ENCODE measurements at places on chromosomes 12 and 14.

DNA sequence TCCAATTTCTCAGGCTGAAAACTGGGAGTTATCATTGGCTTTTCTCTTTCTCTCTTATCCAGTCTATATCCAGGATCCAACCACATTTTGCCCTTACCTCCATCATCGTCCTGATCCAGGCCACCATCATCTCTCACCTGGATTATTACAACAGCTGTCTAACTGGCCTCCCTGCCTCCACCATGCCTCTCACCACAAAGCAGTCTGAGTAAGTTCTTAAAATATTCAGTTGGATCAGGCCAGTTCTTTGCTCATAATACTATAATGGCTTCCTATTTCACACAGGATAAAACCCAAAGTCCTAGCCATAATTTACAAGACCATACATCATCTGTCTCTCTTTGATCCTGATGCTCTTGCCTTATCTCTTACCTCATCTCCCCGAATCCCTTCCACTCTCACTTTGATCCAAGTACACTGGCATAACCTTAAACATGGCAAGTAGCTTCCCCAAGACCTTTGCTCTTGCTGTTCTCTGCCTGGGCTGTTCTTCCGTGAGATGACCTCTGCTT is 133.4 kb upstream of the RAP1B start:
- no peak for DNase-seq

DNA sequence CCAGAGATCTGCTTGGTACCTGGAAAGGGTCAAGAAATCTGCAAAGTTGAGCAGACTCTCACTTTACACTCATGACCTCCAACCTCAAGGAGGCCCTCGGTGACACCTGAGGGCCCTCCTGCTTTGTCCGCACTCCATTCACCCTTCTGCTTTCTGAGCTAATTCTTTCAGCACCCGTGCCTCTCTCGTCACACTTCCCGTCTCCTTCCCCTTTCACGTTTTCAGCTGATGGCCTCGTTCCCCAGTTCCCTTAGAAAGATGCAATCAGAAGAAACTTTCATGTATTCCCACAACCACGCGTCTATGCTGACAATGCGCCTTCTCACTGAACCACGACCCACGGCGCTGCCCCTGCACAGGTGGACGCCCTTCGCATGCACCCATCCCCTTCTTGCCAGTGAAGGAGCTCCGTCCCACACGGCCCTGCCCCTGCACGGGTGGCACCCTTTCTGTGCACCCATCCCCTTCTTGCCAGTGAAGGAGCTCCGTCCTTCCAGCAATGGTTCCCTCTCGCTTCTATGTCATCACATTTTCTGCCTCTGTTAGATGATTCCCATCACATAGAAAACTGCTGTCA is 340.1 kb upstream of the FKBP4 start:
- DNase-seq, result no peak

GRCh38 chr12:9134981-9135628 is 19.4 kb upstream of the A2M start:
- DNase-seq, result no peak

- no peak for DNase-seq
Measured at GRCh38 chr12:45469902-45470301, 254.0 kb downstream of the ANO6 start.

- DNase-seq, result no peak
Measured at GRCh38 chr12:12891080-12891880, at the start of gene GPRC5A. Gene GPRC5A, plus strand, starts transcription at chr12:12891562. Its CDS starts 16,688 bp downstream, at chr12:12908250.

GRCh38 chr12:50785406-50786001 is 21.6 kb downstream of the ATF1 start:
- no peak for DNase-seq

- no peak for DNase-seq
Measured at GRCh38 chr12:8628731-8629130, 16.1 kb upstream of the AICDA start.

- no peak for DNase-seq
Measured at GRCh38 chr14:30838351-30838750, 36.0 kb upstream of the COCH start.

- DNase-seq, result no peak
Measured at GRCh38 chr12:130124605-130125244, 37.5 kb upstream of the FZD10 start.

DNA sequence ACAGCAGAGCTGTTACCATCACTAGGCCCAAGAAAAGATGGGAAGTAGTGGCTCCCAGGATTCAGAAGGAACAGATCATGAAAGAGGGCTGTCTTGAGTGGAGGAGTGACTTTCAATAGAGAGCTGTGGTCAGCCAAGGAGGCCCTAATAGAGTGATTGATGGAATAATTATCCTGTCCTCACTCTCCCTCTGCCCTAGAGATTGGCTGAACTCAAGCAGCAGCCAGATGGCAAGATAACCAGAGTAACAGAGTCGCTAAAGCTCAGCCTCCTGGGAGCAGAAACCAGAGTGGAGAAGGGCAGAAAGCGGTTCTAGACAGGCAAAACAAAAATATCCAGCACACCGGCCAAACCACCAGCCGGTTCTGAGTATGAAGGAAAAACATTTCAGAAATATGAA is 23.1 kb downstream of the GMFB start:
- no peak for DNase-seq

DNA sequence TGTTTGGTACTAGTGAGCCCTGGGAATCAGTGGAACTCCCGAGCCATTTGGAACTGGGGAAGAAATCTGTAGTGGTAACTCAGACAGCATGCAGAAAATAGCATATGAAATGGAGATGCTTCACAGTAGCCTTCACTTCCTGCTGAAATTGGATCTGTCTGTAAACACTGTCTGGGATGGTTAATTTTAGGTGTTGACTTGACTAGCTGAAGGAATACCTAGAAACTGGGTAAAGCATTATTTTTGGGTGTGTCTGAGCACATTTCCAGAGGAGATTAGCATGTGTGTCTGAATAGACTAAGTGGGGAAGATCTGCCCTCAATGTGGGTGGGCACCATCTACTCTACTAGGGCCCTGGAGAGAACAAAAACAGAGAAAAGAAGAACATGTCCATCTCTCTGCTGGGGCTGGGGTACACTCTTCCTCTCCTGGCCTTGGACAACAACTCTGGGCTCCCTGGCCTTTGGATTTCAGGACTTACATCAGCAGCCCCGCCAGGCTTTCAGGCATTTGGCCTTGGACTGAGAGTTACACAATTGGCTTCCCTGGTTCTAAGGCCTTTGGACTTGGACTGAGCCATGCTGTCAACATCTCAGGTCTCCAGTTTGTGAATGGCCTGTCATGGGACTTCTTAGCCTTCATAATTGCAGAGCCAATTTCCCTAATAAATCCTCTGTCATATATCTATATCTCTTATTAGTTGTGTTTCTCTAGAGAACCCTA is 14.0 kb upstream of the CRADD start:
- DNase-seq, result no peak

DNA sequence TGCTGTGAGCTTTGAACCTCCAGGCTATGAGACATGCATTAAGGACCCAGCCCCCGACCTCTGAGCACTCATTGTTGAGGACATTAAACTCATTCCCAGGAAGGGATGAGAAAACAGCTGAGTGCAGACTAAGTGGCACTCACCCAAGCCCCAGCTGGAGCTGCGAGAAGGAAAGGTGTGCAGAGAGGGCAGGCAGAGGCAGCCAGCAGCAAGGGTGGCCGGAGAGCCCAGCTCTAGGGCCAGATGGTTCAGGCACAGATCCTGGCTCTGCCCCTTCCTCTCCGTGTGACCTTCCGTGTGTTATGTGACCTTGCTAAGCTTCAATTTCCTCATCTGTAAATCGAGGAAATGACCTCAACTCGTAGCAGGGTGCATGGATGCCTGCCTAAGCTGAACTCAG is 3.7 kb downstream of the TSPAN11 start:
- DNase-seq, result no peak

- no peak for DNase-seq
Measured at GRCh38 chr12:87217491-87217890, 811.7 kb downstream of the C12orf50 start.

- DNase-seq, result no peak
Measured at GRCh38 chr14:59251811-59252771, 63.6 kb downstream of the DAAM1 start.

GRCh38 chr12:105860561-105861207 is 278.1 kb downstream of the NUAK1 start:
- no peak for DNase-seq

GRCh38 chr12:3311491-3312103 is 179.4 kb upstream of the PRMT8 start:
- no peak for DNase-seq

DNA sequence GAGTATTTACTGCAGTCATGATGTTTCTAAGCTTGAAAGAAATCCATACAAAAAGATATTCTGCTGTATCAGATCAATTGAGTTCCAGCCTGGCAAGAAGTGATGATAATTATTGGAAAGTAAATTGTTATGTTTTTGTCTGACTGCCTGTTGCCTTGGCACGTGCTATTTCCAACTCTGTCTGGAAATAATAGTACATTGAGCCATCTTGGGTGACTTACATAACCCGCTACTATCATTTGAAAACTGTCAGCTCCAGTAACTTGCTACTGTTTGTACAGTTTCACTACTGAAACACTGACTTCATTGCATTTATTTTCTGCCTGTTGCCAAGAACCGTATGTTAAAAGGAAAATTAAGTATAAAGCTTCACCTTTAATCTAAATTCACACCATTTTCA is 318.6 kb downstream of the ITPR2 start:
- no peak for DNase-seq

DNA sequence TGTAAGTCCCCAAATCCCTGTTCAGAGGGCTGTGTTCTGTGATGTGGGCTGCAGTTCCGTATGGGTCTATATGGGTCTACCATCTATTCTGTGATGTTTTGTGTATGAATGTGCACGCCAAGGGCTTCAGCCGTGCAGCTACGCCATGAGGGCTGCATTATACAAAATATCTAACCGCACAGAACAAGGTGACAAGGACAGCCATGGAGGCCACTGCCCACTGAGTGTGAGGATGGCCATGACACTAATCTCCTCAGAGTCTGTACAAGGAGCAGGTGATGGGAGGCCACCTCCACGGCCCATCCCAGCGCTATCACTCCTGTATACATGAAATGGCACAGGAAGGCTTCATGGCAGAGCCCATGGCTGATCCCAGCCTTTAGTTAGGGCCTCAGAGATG is 102.0 kb downstream of the DICER1 start:
- DNase-seq, result no peak

- no peak for DNase-seq
Measured at GRCh38 chr14:64786296-64787149, 82.3 kb downstream of the PLEKHG3 start.

GRCh38 chr14:67683842-67684241 is 9.4 kb upstream of the VTI1B start:
- no peak for DNase-seq

DNA sequence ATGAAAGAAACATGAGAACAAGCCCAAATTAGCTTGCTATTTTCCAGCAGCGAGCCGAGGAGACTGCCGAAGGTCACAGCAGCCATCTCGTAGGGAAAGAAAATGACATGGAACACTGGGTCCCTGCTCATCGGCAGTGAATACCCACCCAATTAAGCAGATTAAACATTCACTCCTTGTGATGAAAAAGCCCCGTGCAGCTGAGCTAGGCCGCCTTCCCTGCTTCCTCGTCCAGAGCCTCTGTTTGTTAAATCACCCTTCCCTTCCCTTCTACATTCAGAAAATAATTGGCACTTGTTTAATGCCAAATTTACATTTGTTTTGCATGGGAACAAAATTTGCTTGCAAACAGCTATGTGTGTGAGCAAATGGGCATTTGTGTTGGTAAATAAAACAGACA is 342.5 kb downstream of the RMST start:
- no peak for DNase-seq

GRCh38 chr14:21263284-21264024 is 5.8 kb downstream of the HNRNPC start:
- DNase-seq, result no peak

- DNase-seq, result no peak
Measured at GRCh38 chr12:59084511-59085375, 164.4 kb upstream of the LRIG3 start.

- DNase-seq, result no peak
Measured at GRCh38 chr12:85713373-85713772, 122.8 kb downstream of the RASSF9 start.

DNA sequence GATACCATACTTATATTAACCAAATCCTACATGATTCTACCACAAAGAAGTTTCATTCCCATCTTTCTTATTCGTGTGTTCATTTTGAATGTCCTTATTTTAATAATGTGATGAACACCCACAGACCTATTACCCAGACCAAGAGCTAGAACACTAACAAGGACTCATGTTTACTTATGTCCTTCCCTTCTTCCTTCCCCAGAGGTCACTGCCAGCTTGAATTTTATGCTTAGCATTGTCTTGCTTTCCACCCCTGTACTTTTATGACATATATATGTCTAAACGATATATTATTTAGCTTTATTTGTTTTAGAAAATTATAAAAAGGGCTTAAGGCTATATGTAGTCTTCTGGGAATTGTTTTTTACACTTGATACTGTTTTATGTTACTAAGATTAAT is 238.6 kb downstream of the LRIG3 start:
- no peak for DNase-seq

GRCh38 chr12:106000382-106001104 is 138.2 kb downstream of the NUAK1 start:
- DNase-seq, result no peak

GRCh38 chr12:94122591-94122990 is 25.8 kb upstream of the PLXNC1 start:
- DNase-seq, result no peak

DNA sequence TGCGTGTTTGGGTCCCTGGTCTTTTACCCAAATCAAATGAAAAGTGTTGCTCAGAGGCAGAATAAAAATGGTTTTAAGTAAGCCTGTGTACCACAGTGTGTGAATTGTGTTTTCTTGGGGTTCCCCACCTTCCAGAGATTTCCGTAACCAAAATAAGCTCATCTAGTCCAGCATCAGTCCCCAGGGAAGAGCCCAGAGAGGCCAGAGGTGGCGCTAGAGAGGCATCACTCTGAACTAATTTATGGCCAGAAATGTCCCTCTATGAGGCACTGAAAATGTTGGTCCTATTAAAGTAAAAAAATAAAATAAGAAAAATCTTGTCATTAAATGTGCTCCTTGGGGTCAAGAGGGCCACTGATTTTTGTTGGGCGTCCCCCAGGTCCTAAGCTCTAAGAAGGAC is 24.9 kb upstream of the PRKAB1 start:
- no peak for DNase-seq

GRCh38 chr12:10067264-10067663 is 31.5 kb downstream of the CLEC1A start:
- DNase-seq, result no peak

GRCh38 chr14:50744231-50744630 is 76.1 kb upstream of the SAV1 start:
- no peak for DNase-seq

DNA sequence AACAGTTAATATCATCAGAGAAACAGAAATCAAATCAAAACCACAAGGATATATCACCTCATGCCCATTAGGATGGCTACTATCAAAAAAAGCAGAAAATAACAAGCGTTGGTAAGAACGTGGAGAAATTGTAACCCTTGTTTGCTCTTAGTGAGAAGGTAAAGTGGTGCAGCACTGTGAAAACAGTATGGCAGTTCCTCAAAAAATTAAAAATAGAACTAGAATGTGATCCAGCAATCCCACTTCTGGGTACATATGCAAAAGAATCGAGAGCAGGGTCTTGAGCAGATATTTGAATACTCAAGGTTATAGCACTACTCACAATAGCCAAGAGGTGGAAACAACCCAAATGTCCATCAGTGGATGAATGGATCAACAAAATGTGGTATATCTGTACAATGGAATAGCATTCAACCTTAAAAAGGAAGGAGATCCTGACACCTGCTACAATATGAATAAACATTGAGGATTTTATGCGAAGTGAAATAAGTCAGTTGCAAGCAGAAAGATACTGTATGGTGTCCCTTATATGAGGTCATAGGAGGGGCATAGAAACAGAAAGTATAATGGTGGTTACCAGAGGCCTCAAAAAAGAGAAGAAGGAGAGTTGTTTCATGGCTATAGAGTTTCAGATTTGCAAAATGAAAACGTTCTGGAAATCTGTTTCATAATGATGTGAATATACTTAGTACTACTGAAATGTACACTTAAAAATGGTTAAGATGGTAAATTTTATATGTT is 131.0 kb upstream of the EEA1 start:
- no peak for DNase-seq
